Prostate gland (tissue), 2 donors: ENCODE measurements at places on chromosomes 6 and 20. TPM values are rescaled to one million over a fixed set of nuclear protein-coding genes. Genes with fewer than 3 reads are reported as not detected.
A peak's percentile ranks its signal among the peaks of the same experiment; 100 is the strongest.

- no peak for DNase-seq
- H3K4me3 ChIP-seq: no peak overlapping the region
- H3K36me3 ChIP-seq: no peaks in the 10 kb centered on the region
- H3K27me3 ChIP-seq: no peaks in the 10 kb centered on the region
Measured at GRCh38 chr6:141103246-141103645, 1029.5 kb upstream of the GJE1 start.

The CAPN11 gene
- total RNA-seq: not detected

GRCh38 chr6:167906899-167907298 is 80.2 kb downstream of the AFDN start:
- no peaks in the 10 kb centered on the region for H3K36me3 ChIP-seq
- peak; percentile 95 for DNase-seq
- peaks cover 5% of the 10 kb centered on the region for H3K4me1 ChIP-seq
- no peaks in the 10 kb centered on the region for H3K27me3 ChIP-seq
- peak overlapping the region; percentile 6 for H3K4me3 ChIP-seq

- no peak overlapping the region for H3K27ac ChIP-seq
- no peaks in the 10 kb centered on the region for H3K27me3 ChIP-seq
- no peaks in the 10 kb centered on the region for H3K36me3 ChIP-seq
Measured at GRCh38 chr6:72522735-72523141, 99.1 kb upstream of the KCNQ5 start.

GRCh38 chr6:169824021-169824420 is 72.6 kb downstream of the ERMARD start:
- DNase-seq: no peak
- no peak overlapping the region for H3K27ac ChIP-seq
- H3K27me3 ChIP-seq: no peaks in the 10 kb centered on the region
- no peak overlapping the region for H3K4me3 ChIP-seq
- no peaks in the 10 kb centered on the region for H3K36me3 ChIP-seq

DNA sequence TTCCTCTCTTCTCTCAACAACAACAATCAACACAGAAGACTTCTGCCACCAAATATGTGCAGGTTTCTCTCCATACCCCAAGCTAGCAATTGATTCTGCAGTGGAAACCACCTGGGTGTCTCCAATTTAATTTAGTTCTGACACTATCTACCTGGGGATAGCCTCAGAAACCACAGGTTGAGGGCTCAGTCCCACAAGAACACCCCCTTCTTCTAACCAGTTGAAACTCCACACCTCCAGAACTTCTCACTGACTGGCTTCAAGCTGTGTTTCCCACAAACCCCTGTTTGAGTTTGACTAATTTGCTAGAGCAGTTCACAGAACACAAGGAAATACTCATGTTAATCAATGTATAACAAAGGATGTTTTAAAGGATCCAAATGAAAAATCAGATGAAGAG is 52.5 kb upstream of the SPTLC3 start:
- no peak for DNase-seq
- no peaks in the 10 kb centered on the region for H3K4me1 ChIP-seq
- H3K4me3 ChIP-seq: no peak overlapping the region
- no peak overlapping the region for H3K27ac ChIP-seq
- H3K36me3 ChIP-seq: no peaks in the 10 kb centered on the region
- H3K27me3 ChIP-seq: no peaks in the 10 kb centered on the region

GRCh38 chr6:168926306-168926705 is 327.3 kb downstream of the THBS2 start:
- no peak overlapping the region for H3K4me3 ChIP-seq
- H3K36me3 ChIP-seq: no peaks in the 10 kb centered on the region
- no peak overlapping the region for H3K27ac ChIP-seq
- no peaks in the 10 kb centered on the region for H3K4me1 ChIP-seq
- no peaks in the 10 kb centered on the region for H3K27me3 ChIP-seq

DNA sequence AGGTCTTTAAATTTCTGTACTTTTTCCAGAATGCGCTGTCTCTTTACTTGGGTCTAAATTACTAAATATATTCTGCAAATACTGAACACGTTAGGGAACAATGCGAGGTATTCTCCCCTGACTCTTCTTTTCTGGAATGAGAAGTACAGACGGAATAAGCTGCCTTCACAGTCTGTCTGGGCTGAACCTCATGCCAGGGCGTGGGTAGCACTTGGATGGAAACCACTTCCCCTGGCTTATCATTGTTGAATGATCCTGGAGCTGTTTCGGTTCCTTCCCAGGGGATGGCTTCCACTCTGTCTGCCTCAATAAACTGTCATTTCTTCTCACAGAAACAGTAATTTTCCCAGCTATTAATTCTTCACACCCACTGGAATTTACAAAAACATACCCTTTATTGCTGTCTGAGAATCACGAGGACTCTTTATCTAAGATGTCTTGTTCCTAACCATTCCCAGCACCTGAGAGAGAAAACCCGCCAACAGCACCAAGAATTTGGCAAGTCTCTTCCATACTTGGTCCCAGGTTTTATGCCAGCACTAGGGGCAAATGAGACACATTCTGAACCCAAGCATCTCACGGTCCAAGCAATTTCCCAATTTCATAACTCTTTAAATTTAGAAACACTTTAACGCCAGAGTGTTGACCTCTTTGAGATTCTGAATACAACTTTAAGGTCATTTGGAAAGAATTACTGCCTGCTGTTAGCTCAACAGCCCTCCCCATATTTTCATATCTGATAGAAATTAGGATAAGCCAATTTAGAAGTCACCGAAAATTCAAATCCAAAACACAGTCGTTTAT is 43.2 kb upstream of the ADGRF5 start:
- no peaks in the 10 kb centered on the region for H3K36me3 ChIP-seq
- H3K4me3 ChIP-seq: no peak overlapping the region
- no peaks in the 10 kb centered on the region for H3K4me1 ChIP-seq
- H3K27ac ChIP-seq: no peak overlapping the region

DNA sequence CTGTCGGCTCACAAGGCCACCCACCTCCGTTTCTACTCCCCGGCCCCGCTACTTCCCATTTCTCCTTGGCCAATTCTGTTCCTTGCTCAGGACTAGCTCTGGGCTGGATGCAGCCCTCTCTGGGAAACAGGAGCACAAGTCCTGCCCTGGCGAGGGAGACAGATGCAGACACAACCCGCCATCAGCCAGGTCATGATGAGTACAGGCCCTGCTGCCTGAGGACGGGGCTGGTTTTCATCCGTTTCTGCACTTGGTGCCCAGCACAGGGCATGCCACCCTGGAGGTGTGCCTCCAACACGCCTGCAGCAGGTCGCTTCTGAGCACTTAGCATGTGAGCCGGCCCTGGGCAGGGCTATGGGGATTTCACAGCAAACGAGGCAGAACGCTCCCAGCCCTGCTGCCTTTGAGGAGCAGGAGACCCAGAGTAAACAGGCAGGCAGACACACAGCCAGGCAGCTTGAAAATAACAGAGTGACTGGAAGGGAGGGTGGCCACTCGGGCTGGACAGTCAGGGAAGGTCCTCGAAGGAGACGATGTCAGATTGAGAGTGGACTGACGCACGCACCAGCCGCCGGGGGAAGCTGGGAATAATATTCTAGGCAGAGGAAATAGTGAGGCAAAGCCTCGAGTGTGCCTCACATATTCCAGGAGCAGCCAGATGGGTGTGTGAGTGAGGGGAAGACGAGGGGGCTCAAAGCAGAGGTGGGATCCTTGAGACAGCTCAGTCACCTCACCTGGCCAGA is 21.2 kb upstream of the VSTM2L start:
- no peaks in the 10 kb centered on the region for H3K27me3 ChIP-seq
- no peak overlapping the region for H3K4me3 ChIP-seq
- no peak overlapping the region for H3K27ac ChIP-seq
- H3K36me3 ChIP-seq: no peaks in the 10 kb centered on the region
- H3K4me1 ChIP-seq: no peaks in the 10 kb centered on the region

- H3K27me3 ChIP-seq: peaks cover 5% of the 10 kb centered on the region
- no peak for DNase-seq
- H3K4me1 ChIP-seq: peaks cover 8% of the 10 kb centered on the region
- H3K36me3 ChIP-seq: no peaks in the 10 kb centered on the region
Measured at GRCh38 chr6:165662041-165662748, 846 bp downstream of the PDE10A start.

DNA sequence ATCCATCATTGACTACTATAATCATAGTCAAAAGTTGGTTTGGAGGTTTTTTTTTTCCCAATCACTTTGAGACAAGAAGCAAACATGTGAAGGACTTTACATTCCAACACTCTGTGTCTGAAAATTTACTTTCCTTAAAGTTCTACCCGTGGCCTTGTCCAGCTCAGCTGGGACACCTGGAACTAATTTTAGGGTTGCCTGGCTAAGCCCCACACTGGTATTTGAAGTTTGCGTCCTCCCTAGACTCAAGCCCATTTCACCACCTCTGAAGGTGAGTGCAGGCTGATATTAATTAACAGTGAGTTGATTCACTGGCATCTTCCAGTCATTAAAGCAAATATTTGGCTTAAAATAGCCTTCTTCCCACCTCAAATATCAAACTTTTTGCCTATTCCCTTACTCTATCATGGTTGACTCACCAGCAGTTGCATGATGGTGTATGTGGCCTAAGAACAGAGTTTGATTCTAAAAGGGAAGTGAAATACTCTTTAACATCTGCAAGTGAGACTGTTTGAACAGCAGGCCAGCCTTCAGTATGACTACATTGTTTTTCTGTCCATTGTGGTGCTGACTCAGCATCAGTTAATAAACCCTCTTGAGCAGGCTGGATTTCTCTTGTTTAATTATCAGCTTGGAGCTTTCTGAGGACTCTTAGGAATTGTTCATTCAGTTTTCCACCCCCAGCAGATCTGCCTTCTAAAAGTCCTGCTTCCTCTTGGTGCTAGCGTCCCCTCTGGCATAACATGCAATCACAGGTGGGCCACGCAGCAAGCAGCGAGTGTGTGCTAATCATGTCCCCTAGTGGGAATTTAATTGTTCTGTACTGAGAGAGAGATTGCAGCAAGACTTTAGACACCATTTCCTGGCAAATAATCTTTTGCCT is 1.8 kb upstream of the PRDM1 start:
- H3K27me3 ChIP-seq: no peaks in the 10 kb centered on the region
- no peak overlapping the region for H3K4me3 ChIP-seq
- no peak for DNase-seq

- peak overlapping the region; percentile 51 for H3K27ac ChIP-seq
- H3K27me3 ChIP-seq: no peaks in the 10 kb centered on the region
- H3K4me3 ChIP-seq: no peak overlapping the region
- no peaks in the 10 kb centered on the region for H3K36me3 ChIP-seq
Measured at GRCh38 chr20:44720997-44721784, 6.0 kb downstream of the CCN5 start.

The SPATS1 gene
- total RNA-seq: not detected

- no peaks in the 10 kb centered on the region for H3K36me3 ChIP-seq
- H3K4me3 ChIP-seq: peak overlapping the region; percentile 85
- H3K4me1 ChIP-seq: no peaks in the 10 kb centered on the region
- H3K27ac ChIP-seq: peak overlapping the region; percentile 79
- DNase-seq: peak; percentile 71
- H3K27me3 ChIP-seq: no peaks in the 10 kb centered on the region
Measured at GRCh38 chr6:27177485-27178406, 69.8 kb upstream of the PRSS16 start.

DNA sequence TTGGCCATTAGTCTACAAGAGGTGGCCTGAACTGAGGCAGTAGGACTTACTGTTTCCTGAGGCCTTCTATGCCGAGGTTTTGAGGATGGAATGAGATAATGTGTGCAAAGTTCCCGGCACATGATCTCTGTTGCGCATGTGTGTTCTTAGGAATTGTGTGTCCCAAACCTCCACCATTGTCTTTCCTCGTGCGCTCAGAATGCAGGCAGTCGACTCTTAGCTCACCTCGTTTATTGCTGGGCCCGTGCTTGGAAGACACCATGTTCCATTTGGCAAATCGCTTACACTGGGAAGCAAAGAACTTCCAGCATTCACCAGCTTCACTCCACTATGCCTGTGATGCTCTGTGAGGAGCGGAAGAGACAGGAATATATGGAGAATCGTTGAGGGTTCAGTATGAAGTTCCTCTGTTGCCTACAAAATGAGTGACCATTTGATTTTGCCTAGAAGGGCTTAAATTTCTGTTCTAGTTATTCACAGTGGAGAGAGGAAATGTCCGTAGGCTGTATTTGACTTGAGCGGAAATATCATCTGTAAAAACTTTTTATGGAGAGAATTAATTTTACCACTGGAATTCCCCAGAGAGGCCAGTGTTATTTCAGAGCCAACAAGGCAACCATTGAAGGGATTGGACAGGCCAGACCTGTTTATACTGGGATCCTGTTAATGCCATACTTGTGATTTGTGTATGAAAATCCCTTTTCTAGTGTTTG is 75.7 kb upstream of the CLDN20 start:
- no peaks in the 10 kb centered on the region for H3K36me3 ChIP-seq
- peaks cover 9% of the 10 kb centered on the region for H3K4me1 ChIP-seq
- peak; percentile 44 for DNase-seq

DNA sequence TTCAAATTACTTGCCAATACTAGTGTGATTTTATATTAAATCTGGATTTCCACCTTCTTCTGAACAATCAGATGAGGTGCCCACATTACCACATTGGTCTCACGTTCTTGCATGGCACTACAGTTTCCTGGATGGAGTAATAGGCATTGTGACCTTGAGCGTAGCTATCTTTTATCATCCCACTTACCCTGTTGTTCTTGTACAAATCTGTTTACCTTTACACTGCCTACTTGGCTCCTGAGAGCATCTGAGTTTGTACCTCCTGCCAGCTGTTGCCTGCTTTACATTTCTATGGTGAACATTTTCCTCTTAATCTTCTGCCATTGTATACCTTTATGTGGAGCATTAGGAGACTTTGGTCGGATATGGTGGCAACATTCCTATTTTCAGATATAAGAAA is 90.7 kb downstream of the AKAP7 start:
- no peaks in the 10 kb centered on the region for H3K27me3 ChIP-seq
- H3K4me1 ChIP-seq: no peaks in the 10 kb centered on the region
- H3K36me3 ChIP-seq: no peaks in the 10 kb centered on the region
- H3K4me3 ChIP-seq: no peak overlapping the region
- H3K27ac ChIP-seq: no peak overlapping the region

GRCh38 chr20:50943069-50943468 is 11.8 kb upstream of the ADNP start:
- no peaks in the 10 kb centered on the region for H3K27me3 ChIP-seq
- no peak overlapping the region for H3K4me3 ChIP-seq
- no peak for DNase-seq
- H3K36me3 ChIP-seq: peaks cover 3% of the 10 kb centered on the region
- no peak overlapping the region for H3K27ac ChIP-seq
- H3K4me1 ChIP-seq: no peaks in the 10 kb centered on the region

DNA sequence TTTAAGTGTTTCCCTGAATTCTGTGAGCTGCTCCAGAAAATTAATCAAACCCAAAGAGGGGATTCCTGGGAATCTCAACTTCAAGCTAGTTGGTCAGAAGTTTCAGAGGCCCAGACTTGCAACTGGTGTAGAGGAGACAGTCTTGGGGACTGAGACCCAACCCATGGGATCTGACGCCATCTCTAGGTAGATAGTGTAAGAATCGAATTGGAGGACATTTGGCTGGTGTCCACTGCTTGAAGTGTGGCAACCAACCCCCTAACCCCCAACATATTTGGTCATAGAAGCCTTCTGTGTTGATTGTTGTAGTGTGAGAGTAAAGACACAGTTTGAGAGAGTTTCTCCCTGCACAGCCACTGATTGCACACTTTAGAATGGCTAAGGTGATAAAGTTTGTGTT is 103.5 kb upstream of the CARMIL1 start:
- no peaks in the 10 kb centered on the region for H3K27me3 ChIP-seq
- no peaks in the 10 kb centered on the region for H3K4me1 ChIP-seq
- no peaks in the 10 kb centered on the region for H3K36me3 ChIP-seq
- no peak for DNase-seq
